Ascending aorta (tissue), 2 donors: ENCODE measurements at places on chromosomes 7 and 10.

DNA sequence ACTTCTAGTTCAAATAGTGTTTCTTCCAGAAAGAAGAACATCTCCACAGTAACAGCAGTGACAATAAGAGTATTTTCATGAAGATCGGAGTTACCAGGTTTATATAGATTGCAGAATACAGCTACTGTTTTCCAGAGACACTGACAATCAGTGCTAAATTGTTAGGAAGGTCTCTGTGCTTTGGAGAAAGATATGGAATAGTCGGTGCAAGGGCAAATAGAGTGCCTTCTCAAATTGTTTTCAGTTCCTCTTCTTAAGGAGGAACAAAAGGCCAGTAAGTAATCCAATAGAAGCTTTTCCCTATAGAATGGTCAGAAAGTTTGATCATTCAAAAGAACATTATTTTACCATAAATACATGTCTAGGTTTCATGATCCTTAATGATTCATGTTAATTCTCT, 2.6 kb upstream of the KIAA1217 start:
- no peak for DNase-seq

DNA sequence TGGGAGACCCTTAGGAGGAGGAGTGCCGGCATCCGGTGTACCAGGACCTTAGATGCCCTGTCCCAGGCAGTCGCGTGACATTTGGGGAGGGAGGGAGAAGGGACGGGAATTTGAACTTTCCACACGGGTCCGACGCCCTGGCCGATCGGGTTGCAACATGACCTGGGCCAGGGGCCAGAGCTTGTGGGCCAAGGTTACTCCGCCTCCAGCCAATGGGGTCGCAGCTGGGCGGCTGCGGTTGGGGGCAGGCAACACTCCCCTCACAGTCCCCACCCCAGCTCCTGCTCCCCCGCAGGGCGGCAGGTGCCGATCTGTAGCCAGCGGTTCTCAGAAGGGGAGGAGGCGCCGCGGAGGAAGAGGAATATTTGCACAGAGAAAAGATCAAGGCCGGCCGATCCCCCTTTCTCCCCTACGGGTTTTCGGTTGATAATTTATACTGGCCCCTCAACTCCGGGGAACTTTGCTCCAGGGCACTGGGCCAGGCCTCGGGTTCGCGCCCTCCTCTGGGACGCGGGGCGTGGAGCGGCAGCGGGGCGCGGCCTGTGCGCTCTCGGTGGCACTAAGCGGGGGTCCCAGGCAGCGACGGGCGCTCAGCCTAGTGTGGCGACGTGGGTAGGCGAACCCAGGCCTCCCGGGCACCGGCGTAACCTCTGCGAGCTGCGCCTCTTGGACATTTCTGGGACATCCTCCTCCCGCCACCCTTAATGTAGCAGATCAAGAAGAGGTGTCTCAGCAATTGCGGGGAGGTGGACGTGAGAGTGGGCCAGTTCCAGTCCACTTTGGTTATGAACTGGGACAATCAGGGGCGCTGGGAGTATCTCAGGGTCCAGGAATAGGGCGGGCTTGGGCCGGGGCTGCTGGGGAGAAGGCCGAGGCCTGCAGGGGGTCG, 1.2 kb downstream of the MLXIPL start:
- peak; percentile 73 for DNase-seq

GRCh38 chr10:16612115-16612980, 90.7 kb upstream of the C1QL3 start:
- no peak for DNase-seq

DNA sequence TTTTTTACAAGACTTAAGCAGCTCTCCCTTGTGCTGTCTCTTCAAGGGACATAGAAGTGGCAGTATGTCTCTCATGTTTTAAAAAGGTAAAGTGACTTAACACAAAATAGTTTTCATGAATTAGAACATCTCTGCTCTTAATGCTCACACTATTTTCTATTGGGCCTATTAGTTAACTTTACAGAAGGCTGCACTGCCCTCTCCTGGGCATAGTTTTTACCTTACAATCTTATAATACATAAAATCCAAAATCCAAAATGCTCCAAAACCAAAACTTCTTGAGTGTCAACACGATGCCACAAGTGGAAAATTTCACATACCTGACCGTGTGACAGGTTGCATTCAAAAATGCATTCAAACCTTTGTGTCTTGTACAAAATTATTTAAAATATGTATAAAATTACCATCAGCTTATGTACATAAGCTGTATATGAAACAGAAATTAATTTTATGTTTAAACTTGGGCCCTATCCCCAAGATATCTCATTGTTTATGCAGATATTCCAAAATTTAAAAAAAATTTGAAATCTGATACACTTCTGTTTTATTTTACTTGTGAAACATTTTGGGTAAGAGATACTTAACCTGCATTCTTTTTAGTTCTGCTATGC, 25.8 kb downstream of the TES start:
- DNase-seq = no peak

- DNase-seq = no peak
Observed at GRCh38 chr7:45147858-45148652, 9.5 kb upstream of the RAMP3 start.

DNA sequence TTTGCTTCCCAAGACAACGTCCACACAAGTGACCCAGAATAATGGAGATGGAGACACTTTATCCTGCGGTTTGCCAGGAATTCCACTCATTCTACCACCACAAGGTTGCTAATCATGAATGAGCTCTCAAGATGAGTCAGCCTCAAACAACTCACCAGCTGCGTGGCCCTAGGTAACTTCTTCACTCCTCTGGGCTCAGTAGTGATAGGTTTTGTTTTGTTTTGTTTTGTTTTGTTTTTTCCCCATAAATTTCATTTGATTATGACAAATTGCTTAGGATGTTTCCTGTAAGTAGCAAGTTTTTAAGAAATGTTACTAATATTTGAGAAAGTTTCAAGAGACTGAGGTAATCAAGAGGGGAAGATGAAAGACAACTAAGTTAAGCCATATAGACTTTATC, 286.8 kb downstream of the PARD3 start:
- DNase-seq = no peak

- no peak for DNase-seq
Observed at GRCh38 chr7:95871075-95871848, 98.9 kb downstream of the DYNC1I1 start.

DNA sequence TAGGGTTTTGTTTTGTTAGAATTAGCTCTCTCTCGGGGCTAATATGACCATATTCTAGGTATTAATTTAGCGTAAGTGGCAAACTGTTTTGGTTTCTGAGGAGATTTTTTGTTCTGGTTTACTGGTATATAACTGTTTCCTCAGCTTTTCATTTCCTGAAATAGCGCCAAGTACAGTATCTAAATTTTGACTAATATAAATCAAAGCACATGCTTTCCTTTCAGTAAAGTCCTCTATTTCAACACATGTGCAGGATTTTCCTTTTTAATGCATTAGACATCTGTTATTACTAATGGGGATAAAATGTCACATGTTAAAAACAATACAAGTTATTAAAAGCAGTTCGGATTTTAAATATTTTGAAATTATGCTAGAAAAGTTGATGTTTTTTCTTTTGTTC, 11.3 kb downstream of the FERD3L start:
- DNase-seq = no peak

DNA sequence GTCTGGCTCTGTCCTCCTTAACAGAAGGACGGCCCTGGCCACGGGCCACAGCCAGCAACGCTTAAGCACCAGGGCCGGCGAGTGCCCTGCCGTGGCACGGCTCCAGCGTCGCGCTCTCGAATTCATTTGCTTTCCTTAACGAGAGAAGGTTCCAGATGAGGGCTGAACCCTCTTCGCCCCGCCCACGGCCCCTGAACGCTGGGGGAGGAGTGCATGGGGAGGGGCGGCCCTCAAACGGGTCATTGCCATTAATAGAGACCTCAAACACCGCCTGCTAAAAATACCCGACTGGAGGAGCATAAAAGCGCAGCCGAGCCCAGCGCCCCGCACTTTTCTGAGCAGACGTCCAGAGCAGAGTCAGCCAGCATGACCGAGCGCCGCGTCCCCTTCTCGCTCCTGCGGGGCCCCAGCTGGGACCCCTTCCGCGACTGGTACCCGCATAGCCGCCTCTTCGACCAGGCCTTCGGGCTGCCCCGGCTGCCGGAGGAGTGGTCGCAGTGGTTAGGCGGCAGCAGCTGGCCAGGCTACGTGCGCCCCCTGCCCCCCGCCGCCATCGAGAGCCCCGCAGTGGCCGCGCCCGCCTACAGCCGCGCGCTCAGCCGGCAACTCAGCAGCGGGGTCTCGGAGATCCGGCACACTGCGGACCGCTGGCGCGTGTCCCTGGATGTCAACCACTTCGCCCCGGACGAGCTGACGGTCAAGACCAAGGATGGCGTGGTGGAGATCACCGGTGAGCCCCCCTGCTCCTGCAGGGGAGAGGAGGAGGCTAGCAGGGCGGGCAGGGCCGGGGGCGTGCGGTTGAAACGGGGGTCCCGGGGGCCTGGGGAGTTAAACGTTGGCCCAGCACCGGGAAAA, at the start of gene HSPB1:
Gene HSPB1 (plus strand): TSS at position 327 of the 855 bp plus-strand sequence. CDS start 40 bp downstream, at position 367.
- peak; percentile 90 for DNase-seq

- no peak for DNase-seq
Observed at GRCh38 chr7:113143486-113144257, 25.3 kb upstream of the SMIM30 start.

- no peak for DNase-seq
Observed at GRCh38 chr10:21261842-21262294, 263.6 kb downstream of the SKIDA1 start.

DNA sequence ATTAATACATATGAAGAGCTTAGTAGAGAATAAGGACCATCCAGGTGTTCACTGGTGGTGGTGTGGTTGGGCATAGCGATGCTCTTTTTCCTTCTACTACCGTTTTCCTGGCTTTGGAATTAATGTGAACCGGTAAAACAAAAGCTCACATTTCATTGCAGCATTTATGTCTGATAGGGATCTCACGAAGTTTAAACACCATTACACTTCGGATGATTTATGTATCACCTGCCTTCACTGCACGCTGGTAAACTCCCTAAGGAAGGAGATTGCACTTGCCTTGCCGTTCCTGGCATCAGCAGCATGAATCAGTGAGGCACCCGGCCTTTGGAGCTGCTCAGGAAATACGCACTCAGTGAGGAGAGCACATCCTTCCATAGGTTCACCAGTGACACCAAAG, 47.5 kb downstream of the WIPF3 start:
- no peak for DNase-seq

- DNase-seq = no peak
Observed at GRCh38 chr10:132815168-132815857, 29.4 kb upstream of the NKX6-2 start.

DNA sequence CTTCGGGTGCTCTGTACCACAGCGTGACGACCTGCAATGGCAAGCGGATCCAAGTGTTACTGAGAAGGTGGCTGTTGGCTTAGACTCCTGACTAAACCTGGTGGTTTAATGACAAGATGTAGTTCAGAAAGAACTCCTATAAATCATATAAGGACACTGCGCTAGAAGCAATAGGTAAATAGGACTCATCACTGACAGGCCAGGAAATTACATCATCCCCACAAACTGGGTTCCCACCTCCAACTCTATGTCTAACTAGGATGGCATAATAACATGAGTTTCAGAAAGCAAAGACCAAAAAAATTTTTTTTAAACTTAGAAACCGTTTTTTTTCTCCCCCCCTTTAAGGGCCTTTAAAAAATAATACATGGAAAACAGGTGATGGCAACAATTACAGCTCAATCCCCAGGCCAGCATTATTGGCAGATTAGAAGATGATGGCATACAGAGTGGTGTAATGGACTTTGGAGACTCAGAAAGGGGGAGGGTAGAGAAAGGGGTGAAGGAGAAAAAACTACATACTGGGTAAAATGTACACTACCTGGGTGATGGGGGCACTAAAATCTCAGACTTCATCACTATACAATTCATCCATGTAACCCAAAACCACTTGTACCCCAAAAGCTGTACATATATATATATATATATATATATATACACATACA, 81.4 kb upstream of the FAM133B start:
- DNase-seq = no peak

DNA sequence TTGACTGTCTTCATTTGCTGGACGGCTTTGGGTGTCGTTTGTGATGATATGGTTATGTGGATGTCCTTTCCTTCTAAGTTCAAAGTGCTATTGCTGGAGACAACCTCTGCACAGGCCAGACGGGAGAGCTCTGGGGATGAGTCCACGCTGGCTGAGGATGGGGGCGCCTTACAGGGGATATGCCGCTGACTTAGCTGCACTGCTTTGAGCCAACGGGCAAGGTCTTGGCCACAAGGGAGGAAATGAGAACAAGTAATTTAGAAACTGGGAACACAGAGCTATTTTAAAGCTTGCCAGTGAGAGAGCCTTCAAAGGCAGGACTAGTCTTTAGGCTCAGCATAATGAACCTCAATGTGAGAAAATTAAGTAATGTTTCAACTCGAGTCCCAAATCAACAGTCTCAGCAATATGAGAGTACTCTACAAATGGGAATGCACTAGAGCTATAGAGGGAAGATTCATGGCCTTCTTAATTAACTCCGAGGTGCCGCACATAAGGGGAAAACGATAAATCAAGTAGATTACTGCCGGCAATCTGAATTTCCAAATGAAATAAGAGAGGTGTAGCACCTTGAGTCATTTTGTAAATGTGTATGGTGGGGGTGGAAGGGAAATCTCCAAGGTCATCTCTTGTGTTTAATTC, 209.3 kb downstream of the JAZF1 start:
- DNase-seq = no peak

- DNase-seq = no peak
Observed at GRCh38 chr10:101570428-101571270, 17.4 kb downstream of the POLL start.

- no peak for DNase-seq
Observed at GRCh38 chr10:48364659-48365405, 58.4 kb downstream of the MAPK8 start.

DNA sequence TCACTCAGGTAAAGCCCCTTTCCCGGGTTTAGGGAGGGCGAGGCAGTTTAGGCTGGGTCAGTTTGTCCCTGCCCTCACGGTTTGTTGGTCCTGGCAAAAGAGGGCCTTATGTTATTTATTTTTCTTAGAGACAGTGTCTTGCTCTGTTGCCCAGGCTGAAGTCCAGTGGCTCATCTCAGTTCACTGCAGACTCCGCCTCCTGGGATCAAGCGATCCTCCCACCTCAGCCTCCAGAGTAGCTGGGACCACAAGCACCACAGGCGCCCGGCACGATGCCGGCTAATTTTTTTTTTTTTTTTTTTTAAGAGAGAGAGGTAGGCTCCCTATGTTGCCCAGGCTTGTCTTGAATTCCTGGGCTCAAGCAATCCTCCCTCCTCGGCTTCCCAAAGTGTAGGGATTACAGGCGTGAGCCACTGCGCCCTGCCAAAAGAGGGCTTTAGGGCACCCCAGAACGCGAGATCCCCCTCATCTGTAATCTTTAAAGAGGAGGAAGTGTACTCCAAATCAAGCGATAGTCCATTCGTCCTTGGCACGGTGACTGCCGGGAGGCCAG, 626 bp upstream of the BMS1 start:
- DNase-seq = no peak
